Activated CD8-positive, alpha-beta memory T cell treated with anti-CD3 and anti-CD28 coated beads, Interleukin-2, amount 50 U/mL, for 48 hours (primary cell): ENCODE measurements at places on chromosomes 11 and 22.

DNA sequence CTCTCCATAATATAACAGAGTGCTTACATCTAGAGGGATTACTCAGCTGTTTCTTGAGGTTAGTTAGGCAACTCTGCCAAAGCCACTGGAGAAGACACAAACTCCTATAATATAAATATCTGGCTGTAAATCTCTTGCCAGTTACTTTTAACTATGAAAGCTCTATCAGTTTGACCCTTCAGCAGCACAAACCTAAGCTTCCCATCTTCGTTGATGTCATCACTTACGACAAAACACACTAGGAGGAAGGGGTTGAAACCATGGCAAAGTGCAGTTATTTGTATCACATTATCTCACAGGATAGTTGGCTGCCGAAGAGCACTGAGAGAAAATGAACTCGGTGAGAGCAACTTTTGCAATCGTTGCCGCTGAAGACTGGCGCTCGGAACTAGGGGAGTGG is 922.1 kb downstream of the OPCML start:
- DNase-seq: no peak

- no peak for DNase-seq
Measured at GRCh38 chr11:88016392-88017170, 158.7 kb downstream of the RAB38 start.

DNA sequence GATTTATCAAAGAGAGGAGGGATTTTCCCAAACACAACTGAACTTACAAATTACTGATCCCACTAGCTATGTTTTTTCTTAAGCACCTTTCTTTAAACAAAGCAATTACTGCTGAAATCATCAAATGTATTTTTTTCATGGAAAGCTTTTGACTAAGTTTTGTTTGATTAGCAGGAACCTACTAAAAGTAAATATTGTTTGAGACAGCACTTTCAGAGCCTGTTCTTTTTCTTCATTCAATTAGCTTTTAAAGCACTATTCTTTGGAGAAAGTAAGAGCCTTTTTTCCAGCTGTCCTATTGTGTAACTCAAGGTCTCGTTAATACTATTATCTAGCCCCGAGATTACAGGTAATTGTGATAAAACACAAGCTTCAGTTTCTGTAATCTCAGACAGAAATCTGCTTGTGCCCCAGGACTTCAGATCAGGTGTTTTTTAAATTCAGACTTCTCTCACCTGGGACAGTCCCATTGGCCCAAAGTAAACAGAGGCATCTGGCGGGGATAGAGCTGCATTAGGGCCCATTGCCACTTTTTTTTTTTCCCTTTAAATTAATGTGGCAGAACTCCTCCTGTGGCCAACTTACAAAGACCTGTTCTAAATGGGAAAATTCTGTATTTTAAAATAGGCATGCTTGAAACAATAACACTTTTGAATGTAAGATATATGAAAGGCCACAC is 11.0 kb downstream of the CSTPP1 start:
- no peak for DNase-seq

GRCh38 chr22:19492504-19493174 is 12.9 kb downstream of the CDC45 start:
- DNase-seq: no peak

- DNase-seq: no peak
Measured at GRCh38 chr22:30948930-30949342, 19.6 kb downstream of the MORC2 start.

GRCh38 chr11:64861227-64861975 is 16.9 kb upstream of the CDC42BPG start:
- DNase-seq: no peak

GRCh38 chr11:33957304-33957917 is 65.5 kb upstream of the LMO2 start:
- no peak for DNase-seq

DNA sequence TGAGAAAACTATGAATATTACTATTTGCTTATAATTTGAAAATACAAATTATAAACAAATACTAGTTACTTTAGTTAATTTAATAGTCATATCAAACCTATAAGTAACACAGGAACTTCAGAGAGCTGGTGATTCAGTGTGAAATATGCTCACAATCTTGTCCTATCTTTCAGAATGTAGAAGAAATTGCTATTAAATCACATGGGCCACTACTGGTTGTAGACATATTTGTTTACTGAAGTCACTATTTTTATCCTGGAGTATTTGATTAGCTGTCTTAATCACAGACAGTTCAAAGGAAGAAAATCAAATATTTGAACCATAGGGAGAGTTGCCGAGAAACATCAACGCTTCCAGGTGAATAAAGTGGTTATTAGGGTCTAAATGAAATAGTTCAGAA is 187.6 kb upstream of the ANO3 start:
- no peak for DNase-seq

- no peak for DNase-seq
Measured at GRCh38 chr11:113376156-113376555, 11.4 kb upstream of the ANKK1 start.

GRCh38 chr11:3767536-3767935 is 29.8 kb downstream of the NUP98 start:
- no peak for DNase-seq

- no peak for DNase-seq
Measured at GRCh38 chr22:27420195-27420816, 381.2 kb downstream of the MN1 start.

- DNase-seq: no peak
Measured at GRCh38 chr11:118909619-118910308, 16.0 kb downstream of the BCL9L start.
